Stimulated activated CD4-positive, alpha-beta T cell treated with anti-CD3 and anti-CD28 coated beads, Interleukin-12 subunit alpha, Interleukin-12 subunit beta, amount 100 ng/mL, for 4 hours (primary cell): ENCODE measurements at places on chromosomes 13 and 19.
A peak's percentile ranks its signal among the peaks of the same experiment; 100 is the strongest.

DNA sequence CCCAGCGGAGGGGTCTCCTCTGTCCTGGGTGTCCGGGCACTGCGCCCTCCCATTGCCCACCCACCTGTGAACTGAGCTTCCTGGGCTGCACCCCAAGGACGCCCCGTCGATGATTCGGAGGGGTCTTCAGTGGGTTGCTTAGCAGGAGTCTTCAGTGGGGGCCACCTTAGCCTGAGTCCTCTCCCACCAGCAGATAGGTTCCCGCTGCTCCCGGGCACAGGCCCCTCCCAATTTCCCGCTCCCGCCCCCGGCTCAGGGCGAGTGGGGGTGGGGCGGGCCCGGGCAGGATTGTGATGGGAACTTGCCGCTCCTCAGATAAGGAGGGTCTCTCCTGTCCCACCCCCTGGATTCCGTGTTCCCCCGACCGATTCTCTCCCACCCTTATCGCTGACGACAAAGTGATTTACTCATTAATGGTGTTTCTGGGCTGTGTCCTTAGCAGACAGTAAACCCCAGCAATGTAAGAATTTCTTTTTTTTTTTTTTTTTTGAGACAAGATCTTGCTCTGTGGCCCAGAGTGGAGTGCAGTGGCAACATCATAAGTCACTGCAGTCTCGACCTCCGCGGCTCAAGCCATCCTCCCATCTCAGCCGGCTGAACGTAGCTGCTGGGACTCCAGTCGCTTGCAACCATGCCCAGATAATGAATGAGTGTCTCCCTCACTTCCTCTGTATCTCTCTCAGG lies 655 bp upstream of the S1PR5 start:
- no peak for DNase-seq

GRCh38 chr19:39971380-39972035 lies 543 bp downstream of the PSMC4 start:
- DNase-seq, result no peak

DNA sequence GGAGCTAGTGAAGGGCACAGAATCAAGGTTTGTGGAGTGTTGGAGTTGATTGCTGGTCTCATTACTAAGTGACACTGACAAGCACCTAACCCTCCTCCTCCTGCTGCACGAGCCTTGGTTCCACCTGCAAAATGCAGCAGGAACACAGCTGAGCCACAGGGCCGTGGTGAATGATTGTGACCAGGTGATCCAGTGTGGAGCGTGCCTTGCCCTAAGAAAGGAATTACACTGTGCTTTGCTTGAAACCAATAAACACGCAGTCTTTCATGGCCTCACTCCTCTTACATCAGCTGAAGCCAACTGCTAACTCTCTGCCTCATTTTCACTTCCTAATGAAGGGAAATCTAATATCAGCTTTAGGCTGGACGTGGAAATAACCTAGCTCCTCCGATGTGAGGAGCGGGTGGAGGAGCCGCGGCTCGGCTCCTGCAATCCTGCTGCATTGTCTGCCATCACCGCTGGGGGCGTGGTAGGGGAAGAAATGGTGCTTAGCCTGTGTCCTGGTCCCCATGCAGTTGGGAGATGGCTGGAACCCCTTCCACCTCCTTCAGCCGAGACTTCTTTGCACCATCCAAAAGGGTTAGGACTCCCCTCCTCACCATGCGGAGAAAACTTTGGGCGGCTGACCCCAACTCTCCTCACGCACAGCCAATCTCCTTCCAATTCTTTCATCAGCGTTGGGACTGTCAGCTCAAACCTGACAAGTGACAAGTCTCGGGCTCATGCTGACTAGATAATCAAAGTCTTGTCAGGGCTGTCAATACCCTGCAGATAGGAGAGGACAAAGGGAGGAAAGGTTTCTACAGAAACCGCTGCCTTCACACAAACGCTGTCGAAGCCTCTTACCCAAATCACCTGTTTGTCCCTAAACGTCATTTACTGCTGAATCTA lies 427.9 kb downstream of the ZNF536 start:
- DNase-seq, result peak; percentile 11

GRCh38 chr13:39894586-39894985 lies 239.1 kb downstream of the COG6 start:
- no peak for DNase-seq

DNA sequence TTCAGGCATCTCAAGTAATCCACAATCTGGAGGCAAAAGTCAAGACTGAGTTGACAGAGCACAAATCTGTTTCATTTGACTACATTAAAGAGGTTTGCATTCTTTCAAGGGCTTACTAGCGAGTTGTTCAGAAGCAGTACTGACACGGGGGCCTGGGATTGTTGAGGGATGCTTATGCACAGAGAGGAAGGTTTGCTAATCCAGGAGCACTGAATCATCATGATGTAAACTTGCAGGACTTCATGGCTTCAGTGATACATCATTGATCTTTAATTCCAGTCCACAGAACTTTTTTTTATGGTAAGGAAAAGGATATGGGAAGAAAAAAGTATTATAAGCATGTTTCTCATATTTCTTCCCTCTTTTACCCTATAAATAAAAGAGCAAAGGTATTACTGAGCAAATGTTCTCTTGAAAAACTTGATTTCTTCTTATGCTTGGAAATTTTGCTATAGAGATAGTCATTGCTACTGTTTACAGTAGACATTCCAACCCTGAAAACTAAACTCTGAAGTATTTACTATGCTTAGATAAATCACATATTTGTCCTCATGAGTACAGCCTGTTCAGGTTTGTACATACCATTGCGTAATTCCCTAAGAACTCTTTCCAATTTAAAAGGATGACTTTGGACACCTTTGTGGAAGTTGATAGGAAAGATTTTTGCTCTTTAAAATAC lies 65.8 kb upstream of the KPNA3 start:
- DNase-seq, result no peak

- no peak for DNase-seq
Measured at GRCh38 chr19:43777163-43777695, 3.5 kb downstream of the KCNN4 start.

- DNase-seq, result no peak
Measured at GRCh38 chr13:114298866-114299265, 15.4 kb upstream of the CHAMP1 start.

DNA sequence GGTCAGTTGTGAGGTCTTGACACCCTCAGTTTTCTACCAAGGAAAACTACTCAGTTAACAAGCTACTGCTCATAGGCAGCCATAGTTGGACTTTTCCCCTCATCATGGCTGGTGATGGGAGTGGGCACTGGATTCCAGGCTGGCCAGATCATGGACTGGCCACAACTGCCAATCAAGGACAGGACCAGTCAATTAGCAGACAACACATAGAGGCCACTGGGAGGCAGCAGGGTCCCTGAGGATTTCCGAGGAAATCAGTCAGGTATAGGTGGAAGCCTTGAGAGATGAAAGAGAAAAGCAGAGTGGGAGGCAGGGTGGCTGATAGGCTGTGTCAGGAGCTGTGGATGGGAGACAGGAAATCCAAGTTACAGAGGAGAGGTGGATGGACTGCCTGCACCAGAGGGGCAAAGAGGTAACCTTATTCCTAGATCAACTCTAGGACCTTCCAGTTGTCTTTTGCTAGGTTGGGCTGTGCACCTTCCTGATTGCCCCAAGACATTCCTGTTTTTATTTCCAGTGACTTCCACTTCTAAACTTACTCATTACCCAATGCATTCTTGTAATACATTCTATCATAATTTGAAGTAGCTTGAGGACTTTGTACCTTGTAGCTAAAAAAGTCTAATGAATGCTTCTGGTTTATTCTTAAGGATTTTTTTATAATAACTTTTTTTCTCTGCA lies 361.8 kb downstream of the KCNRG start:
- no peak for DNase-seq

- DNase-seq, result no peak
Measured at GRCh38 chr13:95745752-95746151, 68.8 kb downstream of the DNAJC3 start.

GRCh38 chr13:110134801-110135200 lies 172.2 kb downstream of the COL4A1 start:
- no peak for DNase-seq
